ENCODE measurements at places on chromosomes 2 and 18.

DNA sequence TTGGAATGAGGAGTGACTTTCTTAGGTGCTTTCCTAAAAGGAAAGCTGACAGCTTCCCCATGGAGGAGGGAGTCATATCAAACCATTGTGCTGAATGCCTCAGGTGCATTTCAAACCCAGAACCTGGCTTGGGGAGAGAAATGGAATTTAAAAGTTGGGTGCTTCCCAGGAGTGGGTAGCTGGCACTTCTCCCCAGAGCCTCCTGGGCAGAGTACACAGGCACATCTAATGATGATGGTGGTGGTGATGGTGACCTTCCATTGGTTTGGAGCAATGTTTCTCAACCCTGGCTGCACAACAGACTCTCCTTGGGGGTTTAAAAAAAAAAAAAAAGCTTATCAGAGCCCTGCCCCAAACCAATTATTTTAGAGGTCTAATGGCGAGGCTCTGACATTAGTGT is 8.3 kb downstream of the FOSL2 start:
- no peak for DNase-seq

- DNase-seq: no peak
Observed at GRCh38 chr2:85797263-85797660, 43.5 kb downstream of the ATOH8 start.

DNA sequence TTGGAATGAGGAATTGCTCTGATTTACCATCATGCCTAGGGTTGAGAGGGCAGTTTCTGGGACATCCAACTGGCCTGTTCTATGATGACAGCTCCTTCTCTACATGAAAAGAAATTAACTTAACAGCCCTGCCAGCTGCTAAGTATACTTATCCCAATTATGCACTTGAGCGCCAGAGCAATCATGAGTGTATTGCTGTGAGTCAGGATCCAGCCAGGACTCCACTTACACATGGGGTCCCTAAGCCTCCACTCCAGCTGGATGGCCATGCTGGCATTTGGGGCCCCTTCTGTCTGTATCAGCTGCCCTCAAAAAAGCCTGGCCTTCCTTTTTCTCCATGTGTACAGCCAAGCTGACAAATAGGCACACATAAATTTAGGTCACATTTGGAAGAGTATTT is 481.9 kb downstream of the TMX3 start:
- no peak for DNase-seq

DNA sequence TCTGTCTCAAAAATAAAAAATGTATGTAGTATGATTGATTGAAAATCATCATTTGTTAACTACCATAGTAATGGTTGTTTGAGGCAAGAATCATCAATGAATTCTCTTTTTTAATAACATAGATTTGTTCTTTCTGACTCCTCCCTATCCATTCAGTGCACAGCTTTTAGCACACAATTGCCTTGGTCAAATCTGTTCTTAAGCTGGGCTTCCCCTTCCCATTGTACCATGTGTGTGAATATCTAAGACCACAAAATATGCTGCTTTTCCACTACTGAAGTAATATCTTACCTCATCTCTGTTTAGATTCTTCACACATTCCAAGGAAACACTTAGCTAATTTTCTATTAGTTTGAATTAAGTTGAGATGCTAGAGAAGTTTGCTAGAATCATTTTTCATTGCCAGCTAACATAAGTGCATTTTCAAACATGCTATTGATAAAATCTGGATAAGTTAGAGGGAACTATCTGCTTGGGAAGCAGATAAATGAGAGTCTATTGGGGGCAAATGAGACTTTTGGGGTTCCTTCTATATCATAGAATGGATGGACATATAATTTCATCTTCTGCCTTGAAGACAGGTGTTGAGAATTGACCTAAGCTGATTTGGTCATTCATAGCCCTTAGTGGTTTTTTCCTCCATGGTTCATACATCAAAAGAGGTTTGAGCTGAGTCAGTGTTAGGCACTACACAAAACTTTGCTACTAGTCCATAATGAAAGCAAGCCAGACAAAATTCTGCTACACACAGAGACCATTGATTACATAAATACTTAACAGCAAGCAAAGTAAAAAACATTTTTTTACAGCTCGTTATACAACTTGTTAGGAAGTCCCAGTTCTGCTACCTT is 231.9 kb downstream of the PLCL1 start:
- DNase-seq: no peak

GRCh38 chr2:18299423-18300212 is 260.8 kb downstream of the RDH14 start:
- DNase-seq: no peak
